Epithelial cell of proximal tubule (primary cell): ENCODE measurements at places on chromosomes 4 and X. TPM values are rescaled to one million over a fixed set of nuclear protein-coding genes. Genes with fewer than 3 reads are reported as not detected.

The FOXO4 gene
- 2.7 and 4.7 TPM in 2 replicates for total RNA-seq

The RTL9 gene
- not detected in 2 replicates for total RNA-seq

The NAA11 gene
- total RNA-seq: not detected in 2 replicates

The DBET gene
- not detected in 2 replicates for total RNA-seq

The CYBB gene
- not detected in 2 replicates for total RNA-seq

The BEX2 gene
- 9.0 and 19.0 TPM in 2 replicates for total RNA-seq

The PDHA2 gene
- total RNA-seq: not detected in 2 replicates

The SNCA gene
- 2.4 and 6.6 TPM in 2 replicates for total RNA-seq

The DOK7 gene
- 0.51 and 0.81 TPM in 2 replicates for total RNA-seq

The RBM47 gene
- total RNA-seq: 33.1 and 42.9 TPM in 2 replicates

DNA sequence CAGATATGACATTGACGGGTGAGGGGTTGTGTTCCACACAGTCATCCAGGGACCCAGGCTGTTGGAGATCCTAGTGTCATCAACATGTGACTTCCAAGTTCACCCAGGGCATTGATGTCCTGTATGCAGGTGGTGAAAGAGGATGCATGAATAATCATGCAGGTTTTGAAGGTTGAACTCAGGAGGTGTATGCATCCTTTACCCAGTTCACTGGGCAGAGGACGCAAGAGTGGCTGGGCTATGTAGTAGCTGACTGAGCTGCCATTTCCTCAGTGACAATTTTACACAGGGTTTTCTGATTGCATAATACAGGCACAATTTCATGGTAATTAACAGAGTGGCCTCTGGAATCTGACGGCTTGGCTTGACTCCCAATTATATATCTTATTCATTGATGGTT is 323.0 kb downstream of the HS3ST1 start:
- DNase-seq: no peak

DNA sequence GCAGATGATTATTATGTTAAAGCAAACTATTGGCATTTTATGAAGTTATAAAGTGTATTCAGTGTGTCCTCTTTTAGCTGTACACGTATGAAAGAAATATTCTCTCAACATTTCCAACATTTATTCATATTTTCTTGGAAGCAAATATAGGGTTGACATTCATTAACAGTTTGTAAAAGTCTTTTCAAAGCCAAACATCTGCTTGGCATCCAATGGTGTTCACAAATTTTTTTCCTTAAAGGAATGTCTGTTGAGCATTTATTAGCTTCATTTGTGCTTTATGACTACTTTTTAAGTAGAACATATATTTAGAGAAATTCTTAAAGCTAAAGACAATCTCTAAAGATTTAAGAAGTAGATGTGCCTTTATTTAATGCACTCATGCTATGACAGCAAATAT is 83.0 kb downstream of the SHISA3 start:
- no peak for DNase-seq

DNA sequence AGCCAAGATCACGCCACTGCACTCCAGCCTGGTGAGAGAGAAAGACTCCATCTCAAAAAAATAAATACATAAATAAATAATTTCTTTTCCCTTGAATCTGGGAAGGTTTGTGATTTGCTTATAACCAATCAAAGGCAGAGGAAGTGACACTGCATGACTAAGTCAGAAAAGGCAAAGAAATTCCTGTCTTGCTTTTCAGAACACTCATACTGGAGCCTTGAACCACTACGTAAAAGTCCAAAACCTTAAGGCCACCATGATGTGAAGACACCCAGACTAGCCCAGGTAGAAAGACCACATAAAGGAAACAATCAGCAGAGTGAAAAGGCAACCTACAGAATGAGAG is 36.6 kb downstream of the TMEM156 start:
- no peak for DNase-seq

GRCh38 chr4:38365261-38365660 is 298.7 kb upstream of the KLF3 start:
- DNase-seq: no peak

DNA sequence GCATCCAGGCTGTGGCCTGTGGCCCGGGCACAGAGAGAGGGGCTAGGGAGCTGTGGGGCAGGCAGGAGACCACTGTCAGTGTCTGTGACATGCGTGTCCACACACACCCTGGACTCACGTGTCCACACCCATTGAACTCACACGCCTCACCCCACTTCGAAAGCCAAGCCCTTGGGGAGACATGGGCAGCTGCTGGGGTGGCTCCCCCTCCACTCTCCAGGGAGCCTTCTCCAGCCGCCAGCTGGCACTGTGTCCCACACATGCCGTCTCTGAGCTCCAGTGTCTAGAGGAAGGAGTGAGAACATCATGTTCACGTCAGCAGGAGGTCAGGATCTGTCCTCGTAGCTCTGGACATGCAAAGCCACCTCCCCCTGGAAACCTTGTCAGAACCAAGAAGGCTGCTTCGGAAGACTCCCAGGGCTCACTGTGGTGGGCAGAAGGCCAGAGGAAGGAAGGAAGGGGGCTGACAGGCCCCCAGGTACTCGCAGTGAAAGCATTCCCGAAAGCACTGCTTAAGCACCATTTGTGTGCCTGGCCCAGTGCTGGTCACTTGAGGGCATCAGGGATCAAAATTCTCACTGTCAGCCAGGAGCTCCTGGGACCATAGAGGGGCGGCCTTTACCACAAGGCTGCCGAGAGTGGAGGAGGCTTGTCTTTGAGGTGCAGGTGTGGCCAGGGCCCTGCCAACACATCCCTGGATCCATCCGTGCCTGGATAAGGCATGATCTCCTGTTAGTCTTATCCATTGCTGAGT is 61.4 kb downstream of the HTRA3 start:
- no peak for DNase-seq

DNA sequence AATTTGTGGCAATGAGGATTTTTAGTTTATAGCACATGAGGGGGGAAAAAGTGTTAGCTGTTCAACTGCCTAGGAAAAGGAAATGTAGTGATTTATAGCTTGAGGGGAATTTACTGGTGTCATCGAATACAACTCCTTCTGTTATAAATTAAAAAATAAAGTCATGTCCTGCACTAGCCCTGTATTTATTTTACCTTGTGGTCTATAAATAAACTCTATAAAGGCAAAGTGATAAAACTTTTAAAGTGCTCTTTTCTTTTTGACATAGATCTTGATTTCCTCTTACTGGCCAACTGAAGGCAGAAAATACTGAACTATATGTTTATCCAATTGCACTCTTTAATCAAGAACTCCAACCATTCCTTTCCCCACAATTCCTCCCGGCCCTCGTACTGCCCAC is 672.1 kb upstream of the SLIT2 start:
- no peak for DNase-seq

GRCh38 chrX:116628464-116628863 is 165.7 kb upstream of the CT83 start:
- no peak for DNase-seq

DNA sequence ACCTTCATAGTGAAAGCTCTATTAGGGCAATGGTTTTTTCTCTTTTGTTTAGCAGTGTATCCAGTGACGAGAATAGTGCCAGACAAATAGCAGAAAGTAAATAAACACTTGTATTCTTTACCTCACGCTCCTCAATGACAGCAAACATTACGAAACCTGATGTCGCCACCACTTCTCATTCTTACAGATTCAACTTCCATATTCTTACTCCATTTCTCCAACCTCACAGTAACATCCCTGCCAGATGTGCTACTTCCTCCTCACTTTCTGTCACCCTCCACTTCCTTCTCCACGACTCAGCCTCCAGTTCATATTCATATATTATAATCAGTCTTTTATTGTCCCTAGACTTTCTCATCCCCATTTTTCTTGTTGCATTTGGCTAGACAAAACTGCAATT is 1956.2 kb upstream of the AGA start:
- no peak for DNase-seq

- no peak for DNase-seq
Observed at GRCh38 chr4:155780775-155781174, 22.0 kb downstream of the GUCY1B1 start.

DNA sequence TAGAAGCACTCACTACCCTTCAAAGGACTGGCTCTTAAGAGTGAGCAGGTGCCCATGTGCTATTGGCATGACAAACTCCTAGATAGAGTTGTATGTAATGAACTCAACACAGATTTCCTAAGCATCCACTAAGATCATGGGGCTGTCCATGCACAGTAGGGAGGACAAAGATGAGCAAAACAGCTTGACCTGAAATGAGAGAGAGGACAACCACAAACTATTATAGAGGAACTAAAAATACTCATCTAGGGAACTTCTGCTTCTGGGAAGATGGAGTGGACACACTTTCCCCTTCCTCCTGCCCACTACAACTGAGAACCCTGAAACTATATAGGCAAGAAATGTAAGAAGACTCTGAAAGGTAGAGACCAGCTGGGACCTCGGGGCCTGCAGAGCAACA is 20.8 kb upstream of the TMEM128 start:
- DNase-seq: no peak

GRCh38 chrX:153769865-153770600 is 6.0 kb downstream of the PLXNB3 start:
- DNase-seq: no peak

DNA sequence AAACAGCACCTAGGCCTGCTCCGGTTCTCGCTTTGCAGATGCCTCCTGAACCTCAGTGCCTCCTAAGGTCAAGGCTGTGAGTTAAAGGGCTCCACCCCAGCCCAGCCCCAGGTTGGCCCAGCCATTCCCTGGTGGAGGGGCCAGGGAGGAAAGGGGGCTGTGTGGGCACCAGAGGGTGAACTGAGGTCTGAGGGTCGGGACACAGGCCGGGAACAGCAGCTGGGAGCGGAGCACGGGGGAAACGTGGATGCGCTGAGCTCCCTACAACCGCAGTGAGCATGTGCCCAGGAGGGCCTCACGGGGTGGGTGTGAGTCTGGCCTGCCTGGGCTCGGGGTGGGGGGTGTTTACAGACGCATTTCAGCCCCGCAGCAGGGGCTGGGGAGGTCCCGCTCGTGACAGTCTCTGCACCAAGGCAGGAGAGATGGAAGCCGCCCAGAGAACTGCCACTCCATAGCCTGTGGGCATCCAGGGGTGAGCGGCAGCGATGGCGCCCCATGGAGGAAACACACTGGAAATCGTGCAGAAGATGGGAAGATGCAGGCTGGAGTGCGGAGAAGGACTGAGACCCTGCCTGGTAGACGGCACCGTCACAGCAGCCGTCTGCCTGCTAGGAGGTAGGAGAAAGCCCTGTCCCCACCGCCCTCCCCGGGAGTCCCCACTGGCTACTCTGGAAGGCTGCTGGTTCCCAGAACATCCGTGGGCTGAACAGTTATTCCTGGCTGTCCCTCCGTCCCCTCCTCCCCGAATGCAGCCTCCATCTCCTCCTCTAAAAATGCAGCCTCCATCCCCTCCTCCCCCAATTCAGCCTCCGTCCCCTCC is 9.9 kb upstream of the SLC25A6 start:
- no peak for DNase-seq

GRCh38 chrX:55818673-55819375 is 101.3 kb downstream of the RRAGB start:
- no peak for DNase-seq

DNA sequence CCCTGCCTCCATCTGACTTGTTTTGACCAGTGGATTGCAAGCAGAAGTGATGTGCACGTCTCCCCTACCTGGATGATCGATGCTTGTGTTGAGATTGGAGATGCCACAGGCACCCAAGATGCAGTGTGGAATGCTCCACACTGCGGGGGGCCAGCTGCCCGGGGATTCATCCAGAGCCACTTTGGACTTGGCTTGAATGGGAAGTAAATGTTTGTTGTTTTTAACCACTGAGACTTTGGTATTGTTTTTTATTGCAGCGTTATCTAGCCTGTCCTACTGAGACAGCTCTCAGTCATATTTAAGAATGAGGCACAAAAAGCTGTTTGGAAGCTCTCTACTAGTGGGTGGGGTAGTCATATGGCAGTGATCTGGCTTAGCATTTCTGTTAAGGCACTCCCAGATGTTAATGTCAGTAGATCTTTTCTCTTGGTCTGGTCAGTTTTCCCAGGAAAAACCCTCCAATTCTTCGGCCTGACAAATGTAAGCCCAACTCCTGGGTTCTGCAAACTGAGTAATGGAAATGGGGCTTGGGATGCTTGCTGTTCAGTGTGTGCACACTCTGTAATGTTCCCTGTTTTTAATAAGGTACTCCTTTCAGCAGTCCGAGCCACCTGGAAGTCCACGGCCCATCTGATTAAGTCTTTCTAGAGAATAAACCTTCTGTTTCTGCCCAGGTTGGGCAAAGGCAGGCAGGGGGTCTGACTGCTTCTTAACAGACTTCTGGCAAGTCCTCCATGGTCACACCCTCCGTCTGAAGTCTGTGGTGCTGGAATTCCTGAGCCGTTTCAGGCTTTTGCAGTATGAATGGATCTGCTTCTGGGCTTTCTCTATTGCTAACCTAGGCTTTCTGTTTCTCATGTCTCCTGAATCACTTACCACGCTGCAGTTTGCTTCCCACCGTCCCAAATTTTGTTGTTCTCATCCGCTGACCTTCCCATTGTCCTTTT is 74.8 kb downstream of the WWC2 start:
- no peak for DNase-seq

- DNase-seq: no peak
Observed at GRCh38 chr4:165905405-165906027, 32.5 kb downstream of the TLL1 start.

DNA sequence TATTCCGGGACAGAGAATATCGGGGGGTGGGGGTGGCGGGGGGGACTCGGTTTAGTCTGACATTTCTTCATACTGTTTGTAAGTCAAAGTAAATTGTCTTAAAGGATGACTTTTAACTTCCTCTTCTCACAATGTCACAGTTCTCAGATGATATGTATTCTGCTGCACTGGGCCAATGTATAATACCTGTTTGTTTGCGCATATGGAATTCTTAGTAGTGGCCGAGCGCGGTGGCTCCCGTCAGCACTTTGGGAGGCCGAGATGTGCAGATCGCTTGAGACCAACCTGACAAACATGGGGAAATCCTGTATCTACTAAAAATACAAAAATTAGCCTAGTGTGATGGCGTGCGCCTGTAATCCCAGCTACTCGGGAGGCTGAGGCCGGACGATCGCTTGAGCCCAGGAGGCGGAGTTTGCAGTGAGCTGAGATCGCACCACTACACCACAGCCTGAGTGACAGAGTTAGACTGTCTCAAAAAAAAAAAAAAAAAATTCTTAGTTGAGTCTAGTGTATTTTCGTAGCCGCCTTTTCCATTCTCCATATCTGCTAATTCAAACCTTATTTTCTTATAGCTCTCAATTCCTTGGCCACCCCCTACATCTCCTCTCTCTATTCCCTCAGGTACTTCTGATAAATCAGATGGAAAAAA is 851 bp downstream of the POLR2B start:
- no peak for DNase-seq

- no peak for DNase-seq
Observed at GRCh38 chr4:98293104-98293887, 32.1 kb downstream of the RAP1GDS1 start.

DNA sequence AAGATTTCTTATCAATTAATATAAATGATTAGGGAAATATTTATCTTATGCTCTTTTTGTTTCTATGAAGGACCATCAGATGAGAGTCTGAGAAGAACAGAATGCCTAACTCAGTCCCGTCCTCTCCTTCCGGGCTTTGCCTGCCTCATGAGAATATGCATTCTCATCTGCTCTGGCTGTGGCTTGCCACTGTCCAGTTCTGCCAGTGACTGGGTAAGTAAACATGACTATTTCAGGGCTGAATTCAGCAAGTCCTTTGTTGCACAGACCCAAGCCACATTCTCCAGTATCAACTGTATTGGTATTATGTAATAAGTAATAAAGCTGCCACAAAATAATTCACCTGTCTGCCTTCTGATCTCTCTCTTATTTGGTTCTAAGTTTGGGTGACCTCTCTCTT is 110.7 kb downstream of the WDFY3 start:
- DNase-seq: no peak

GRCh38 chr4:74632634-74633033 is 161.7 kb downstream of the BTC start:
- peak; percentile 93 for DNase-seq

GRCh38 chr4:114401483-114401882 is 197.1 kb upstream of the UGT8 start:
- DNase-seq: no peak
